ENCODE measurements at places on chromosomes 4 and X. TPM values are rescaled to one million over a fixed set of nuclear protein-coding genes. Genes with fewer than 3 reads are reported as not detected.
A peak's percentile ranks its signal among the peaks of the same experiment; 100 is the strongest.

GRCh38 chrX:56726605-56727004 is 2.4 kb upstream of the NBDY start:
- no peak for DNase-seq

DNA sequence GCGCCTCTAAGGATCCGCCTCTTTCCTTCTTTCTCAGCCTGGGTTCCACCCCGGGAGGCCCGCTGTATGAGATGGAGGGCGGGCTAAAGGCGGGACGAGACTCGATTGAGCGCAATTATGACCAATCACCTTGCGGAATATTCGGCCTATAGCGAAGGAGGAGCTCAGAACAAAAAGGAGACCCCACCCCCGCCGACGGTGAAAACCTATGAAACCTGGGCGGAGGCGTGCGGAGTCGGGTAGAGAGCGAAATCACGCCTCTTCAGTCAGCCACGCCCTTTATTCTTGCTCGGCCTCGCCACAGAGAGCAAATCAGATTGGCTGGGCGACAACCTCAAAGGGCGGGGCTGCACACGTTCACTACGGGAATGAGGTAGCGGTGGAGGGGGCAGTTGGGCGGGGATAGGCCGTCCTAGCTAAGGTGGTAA is 615 bp upstream of the CDK16 start:
- peak; percentile 96 for DNase-seq

DNA sequence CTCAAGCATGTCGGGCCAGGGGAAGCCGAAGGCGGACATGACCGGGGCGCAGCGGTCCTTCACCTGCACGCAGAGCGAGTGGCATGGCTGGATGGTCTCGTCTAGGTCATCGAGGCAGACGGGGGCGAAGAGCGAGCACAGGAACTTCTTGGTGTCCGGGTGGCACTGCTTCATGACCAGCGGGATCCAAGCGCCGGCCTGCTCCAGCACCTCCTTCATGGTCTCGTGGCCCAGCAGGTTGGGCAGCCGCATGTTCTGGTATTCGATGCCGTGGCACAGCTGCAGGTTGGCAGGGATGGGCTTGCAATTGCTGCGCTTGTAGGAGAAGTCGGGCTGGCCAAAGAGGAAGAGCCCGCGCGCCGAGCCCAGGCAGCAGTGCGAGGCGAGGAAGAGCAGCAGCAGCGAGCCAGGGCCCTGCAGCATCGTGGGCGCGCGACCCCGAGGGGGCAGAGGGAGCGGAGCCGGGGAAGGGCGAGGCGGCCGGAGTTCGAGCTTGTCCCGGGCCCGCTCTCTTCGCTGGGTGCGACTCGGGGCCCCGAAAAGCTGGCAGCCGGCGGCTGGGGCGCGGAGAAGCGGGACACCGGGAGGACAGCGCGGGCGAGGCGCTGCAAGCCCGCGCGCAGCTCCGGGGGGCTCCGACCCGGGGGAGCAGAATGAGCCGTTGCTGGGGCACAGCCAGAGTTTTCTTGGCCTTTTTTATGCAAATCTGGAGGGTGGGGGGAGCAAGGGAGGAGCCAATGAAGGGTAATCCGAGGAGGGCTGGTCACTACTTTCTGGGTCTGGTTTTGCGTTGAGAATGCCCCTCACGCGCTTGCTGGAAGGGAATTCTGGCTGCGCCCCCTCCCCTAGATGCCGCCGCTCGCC is at the start of gene SFRP2:
Gene SFRP2 (minus strand): TSS at position 671 of the 864 bp plus-strand sequence. CDS start 248 bp downstream, at position 423.
- DNase-seq = peak; percentile 46

The CLTRN gene
- 0.27 TPM for total RNA-seq

The SULT1B1 gene
- 0.27 TPM for total RNA-seq

GRCh38 chr4:182890202-182890601 is 27.0 kb downstream of the DCTD start:
- no peak for DNase-seq

The POU3F4 gene
- total RNA-seq = under 0.01 TPM

GRCh38 chr4:10117359-10118047 is 904 bp upstream of the WDR1 start:
- peak; percentile 58 for DNase-seq
